ENCODE measurements at places on chromosomes 11 and 22. TPM values are rescaled to one million over a fixed set of nuclear protein-coding genes. Genes with fewer than 3 reads are reported as not detected.

CPSF7 gene
- 83.7 TPM for total RNA-seq

METTL15 gene
- 8.2 TPM for total RNA-seq

ZNRF3 gene
- total RNA-seq, result 8.3 TPM

API5 gene
- 101 TPM for total RNA-seq

CCDC15 gene
- total RNA-seq, result 2.8 TPM

BCO2 gene
- 2.6 TPM for total RNA-seq

CCDC73 gene
- not detected for total RNA-seq

CASP5 gene
- not detected for total RNA-seq

AP1B1 gene
- total RNA-seq, result 77.9 TPM

MMP27 gene
- not detected for total RNA-seq

F2 gene
- 0.29 TPM for total RNA-seq

RIC3 gene
- 34.4 TPM for total RNA-seq

TMPRSS13 gene
- total RNA-seq, result 0.32 TPM

TLCD5 gene
- total RNA-seq, result 15.8 TPM

ROM1 gene
- total RNA-seq, result 1.3 TPM

FUT4 gene
- 2.2 TPM for total RNA-seq

TMEM86A gene
- 5.4 TPM for total RNA-seq

DDX25 gene
- total RNA-seq, result 11.3 TPM

TPH1 gene
- total RNA-seq, result 0.83 TPM

OR2D2 gene
- total RNA-seq, result 0.64 TPM

SCARF2 gene
- total RNA-seq, result 3.4 TPM

PTPN5 gene
- 25.8 TPM for total RNA-seq

DNAJB7 gene
- not detected for total RNA-seq

WNT11 gene
- 0.37 TPM for total RNA-seq

BTG4 gene
- not detected for total RNA-seq

APOBEC3G gene
- 1.0 TPM for total RNA-seq

RBMXL2 gene
- total RNA-seq, result not detected
